ENCODE measurements at places on chromosomes 12 and 14.

GRCh38 chr12:14743061-14743460, 46.7 kb upstream of the GUCY2C start:
- DNase-seq = no peak

DNA sequence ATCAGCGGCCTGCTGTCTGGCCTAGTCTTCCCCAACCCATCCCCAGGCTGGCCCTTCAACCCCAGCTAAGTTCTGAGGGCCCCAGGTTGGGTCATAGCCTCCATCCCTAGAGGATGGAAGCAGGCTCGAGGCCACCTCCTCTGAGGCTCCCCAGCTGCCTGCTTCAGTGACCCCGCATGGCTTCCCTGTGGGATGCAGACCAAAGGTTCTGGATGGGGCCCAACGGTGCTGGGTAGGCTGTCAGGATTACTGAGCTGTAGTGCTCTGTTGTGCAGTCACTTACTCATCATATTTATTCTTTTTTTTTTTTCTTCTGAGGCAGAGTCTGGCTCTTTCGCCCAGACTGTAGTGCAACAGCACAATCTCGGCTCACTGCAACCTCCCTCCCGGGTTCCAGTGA, 92.0 kb downstream of the IRF2BPL start:
- DNase-seq = no peak

DNA sequence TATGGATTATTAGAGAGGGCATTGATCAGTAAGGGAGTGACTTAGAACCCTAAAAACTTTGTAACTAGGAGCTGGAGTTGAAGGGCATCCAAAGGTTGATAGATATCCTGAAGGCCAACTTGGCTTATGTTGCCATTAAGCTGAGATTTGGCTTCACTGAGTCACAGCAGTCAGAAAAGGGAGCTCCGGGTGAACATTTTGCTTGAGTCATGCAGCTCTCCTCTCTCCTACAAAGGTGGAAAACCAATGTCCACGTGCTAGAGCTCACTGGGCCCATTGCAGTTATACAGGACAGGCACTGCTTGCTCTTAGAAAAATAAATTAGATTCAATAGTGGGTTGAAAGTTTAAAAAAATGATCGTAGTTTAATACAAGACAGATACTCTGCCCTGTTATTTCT, 87.3 kb upstream of the LRIG3 start:
- DNase-seq = no peak

- DNase-seq = no peak
Measured at GRCh38 chr14:96086574-96087077, 47.5 kb downstream of the C14orf132 start.

DNA sequence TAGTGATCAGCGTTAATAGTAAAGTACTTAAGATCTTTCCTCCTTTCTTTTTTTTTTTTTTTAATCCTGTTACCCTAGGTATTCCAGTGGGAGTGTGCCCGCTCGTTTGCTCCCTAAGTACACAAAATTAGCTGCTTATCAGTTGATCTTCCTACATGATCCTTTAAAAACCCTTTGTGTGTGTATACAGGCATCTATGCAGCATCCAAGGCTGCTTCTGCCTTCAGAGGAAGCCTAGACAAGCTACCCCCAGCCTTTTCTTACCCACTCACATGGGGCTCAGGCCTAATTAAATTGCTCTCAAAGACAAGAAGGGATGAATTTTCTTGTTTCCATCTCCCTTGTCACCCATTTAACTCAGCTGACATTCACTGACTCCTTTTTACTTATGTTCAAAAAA, 343.4 kb upstream of the LMO3 start:
- no peak for DNase-seq

- DNase-seq = no peak
Measured at GRCh38 chr14:22908601-22909000, 10.3 kb downstream of the RBM23 start.

- DNase-seq = no peak
Measured at GRCh38 chr12:15005064-15005463, 32.2 kb downstream of the PDE6H start.

- DNase-seq = no peak
Measured at GRCh38 chr12:106189341-106189740, 50.6 kb upstream of the NUAK1 start.

GRCh38 chr12:118377884-118378470, 1.6 kb downstream of the SUDS3 start:
- peak; percentile 61 for DNase-seq

DNA sequence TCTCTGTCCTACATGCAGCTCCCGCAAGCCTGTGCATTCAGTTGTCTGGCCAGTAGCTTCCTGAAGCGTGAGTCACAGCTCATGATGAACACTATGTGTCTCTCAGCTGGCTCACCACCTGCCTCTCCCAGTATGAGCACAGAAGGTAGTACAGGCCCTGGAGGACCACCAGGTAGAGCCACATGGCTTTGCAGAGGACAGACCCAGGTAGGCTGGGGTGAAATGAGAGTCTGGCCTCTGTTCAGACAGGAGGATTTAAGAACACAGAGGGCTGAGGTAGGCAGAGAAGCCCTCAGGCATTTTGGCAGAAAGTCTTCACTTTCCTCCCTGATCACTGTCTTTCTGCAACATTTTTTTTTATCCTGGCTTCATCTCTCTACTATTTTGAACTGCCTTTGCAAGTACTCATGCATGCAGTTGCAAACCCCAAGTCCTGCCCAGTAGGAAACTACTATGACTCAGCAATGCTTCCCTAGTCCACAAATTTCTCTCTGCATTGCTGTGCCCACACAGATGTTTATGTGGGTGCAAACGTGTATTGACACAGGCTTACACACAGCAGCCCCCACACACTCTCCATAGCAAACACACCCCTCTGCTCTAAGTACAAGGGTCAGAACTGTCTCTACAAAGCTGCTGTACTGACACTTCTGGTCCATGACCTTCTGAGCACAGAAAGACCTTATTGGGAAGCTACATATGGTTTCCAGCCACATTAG, 7.2 kb upstream of the SDR9C7 start:
- no peak for DNase-seq

DNA sequence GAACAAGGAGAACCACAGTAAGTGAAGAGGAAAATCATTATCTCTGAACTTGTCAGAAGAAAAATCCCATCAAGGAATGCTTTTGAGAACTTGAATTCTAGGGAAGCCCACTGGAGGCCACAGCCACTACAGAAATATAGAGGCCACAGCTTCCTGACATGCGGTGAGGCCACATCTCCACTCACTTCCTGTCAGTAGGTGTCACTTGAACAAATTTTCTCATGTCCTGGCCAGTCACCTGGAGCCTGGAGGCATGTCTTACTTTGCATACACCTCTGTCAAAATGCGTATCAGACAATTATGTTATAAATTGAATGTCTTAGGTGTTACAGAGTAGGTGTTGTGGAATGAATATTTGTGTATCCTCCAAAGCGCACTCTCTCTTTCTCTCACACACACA, 370.3 kb downstream of the DAD1 start:
- no peak for DNase-seq

DNA sequence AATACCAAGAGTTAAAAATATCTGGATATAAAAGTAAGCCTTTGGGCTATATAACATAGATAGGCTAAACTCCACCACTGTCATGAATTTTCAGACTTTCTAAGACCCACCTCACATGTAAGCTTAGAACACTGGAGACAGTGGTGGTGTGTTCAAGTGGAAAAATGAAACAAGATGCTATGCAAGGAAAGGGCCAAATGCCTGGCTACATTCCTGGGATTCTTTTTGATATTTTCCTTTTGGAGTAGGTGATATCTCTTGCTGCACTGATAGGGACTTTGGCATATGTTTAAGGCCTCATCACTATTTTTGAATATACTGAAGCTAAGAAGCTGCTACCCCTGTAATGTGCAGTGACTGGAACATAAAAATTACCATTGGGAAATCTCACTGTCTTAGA, 341.3 kb downstream of the SLC16A7 start:
- DNase-seq = no peak

GRCh38 chr12:50825372-50825838, 17.3 kb upstream of the TMPRSS12 start:
- no peak for DNase-seq

DNA sequence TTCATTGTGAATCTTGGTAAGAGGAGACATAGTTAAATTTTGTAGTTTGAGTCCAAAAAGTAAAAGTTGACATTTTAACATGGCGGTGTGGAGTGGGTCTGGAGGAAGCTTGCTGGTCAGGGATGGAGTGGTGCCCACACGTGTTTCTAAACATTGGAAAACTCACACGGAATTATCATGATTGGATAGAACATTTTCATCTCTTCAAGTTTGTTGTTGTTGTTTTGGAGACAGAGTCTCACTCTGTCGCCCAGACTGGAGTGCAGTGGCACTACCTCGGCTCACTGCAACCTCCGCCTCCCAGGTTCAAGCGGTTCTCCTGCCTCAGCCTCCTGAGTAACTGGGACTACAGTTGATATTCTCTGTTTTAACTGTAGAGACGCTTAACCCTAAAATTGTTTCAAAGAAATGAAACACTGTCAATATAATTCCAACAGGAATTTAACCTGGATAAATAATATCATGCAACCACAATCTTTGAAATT, 502 bp upstream of the MBIP start:
- DNase-seq = no peak

- DNase-seq = no peak
Measured at GRCh38 chr12:43912859-43913258, 77.0 kb downstream of the TMEM117 start.

DNA sequence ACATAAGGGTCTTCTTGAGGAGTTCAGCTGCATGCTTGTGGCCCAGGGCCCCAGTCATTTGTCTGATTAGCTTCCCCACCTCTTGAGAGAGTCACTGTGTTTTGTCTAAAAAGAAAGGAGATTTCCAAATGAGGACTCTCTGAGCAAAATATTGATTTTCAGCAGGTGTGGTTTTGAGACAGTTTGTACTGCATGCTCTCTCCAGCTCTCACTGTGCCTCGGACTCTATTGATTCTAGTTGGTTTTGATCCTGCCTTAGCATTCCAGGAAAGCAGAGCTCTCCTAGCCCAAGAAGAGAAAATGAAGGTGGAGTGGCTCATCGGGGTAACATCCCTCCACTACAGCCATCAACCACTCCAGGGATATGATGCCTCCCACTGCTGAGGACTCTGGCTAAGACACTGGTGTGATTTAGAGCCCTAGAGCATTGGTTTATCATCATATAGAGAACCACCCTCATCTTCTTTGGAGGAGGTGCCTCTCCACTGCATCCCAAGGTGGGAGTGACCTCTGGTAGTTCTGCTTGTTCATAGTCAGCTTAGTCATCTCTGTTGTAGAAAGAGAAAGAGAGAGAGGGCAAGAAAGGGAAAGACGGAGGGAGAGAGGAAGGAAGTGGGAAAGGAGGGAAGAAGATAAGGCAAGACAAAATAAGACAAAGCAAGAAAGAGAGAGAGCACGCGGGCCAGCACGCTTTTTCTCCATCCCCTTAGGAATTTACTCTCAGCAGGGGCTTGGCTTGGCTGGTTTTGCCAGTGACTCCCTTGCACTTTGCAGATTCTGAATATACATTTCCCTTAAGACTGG, 365.6 kb downstream of the DPF3 start:
- DNase-seq = no peak

GRCh38 chr14:34211732-34212131, 250.3 kb downstream of the SPTSSA start:
- no peak for DNase-seq

DNA sequence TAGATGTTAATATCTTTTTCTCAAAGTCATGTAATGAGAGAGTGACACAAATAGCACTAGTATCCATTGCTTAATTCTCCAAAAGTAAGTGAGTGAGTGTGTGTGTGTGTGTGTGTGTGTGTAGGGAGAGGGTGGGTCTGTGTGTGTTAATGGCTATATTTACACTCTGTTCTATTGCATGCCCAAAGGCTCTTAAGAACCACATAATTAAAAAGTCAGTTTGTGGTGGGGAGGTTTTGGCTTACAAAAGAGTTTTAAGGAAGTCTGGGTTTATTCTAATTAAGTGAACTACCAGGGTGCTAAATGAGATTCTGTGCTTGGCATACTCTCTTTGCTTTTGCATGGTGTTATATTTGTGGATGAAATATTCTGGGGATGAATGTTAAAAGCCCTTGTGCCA, 1897.6 kb upstream of the FLRT2 start:
- DNase-seq = no peak

- no peak for DNase-seq
Measured at GRCh38 chr12:78799649-78800048, 64.9 kb upstream of the SYT1 start.

DNA sequence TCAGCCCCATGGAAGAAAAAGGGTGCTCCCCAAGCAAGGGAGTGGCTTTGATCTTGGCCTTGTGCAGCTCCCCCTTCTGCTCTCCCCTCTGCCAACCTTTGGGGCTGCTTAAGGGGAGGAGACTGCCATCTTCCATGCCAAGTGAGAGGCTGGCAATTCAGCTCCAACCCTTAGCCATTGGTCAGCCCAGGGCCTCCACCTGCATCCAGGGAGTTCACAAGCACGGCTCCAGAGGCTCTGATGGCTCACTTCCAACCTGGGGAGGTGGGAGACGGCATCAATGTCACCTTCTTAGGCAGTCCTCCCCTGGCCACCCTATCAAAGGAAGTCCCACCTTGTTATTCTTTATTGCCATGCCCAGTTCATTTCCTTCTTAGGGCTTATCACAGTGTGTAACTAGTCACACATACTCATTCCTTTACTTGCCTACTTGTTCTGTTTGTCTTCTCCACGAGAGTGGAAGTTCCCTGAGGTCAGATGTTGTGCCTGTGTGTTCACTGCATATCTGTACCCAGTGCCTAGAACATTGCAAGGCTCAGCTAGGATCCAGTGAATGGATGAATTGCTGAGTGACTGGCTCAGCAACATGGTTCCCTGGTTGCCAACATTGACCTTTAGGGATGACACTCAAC, 5.0 kb downstream of the HDAC7 start:
- no peak for DNase-seq

DNA sequence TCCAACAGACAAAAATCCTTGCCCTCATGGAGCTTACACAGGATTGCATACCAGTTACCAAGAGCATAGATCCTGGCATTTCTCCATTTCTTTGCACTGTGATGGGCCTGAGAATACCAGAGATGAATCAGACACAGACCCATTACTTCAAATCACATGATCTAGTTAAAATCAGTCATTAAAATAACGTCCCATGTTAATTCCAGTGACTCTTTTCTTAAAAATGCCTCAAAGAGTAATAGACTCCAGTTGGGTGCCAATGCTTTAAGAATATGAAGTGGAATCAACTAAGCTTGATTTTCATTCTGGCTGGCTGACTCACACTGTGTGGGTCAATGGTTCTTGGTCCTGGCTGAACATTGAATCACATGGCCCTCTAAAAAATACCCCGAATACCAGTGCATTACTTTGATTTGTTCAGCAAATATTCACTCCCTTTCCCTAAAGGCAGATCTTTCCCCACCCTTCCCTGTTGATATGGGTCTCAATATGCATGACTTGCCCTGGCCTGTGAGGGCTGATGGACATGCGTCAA, 11.0 kb downstream of the ASB2 start:
- DNase-seq = no peak
